ENCODE measurements at places on chromosomes 6 and 20.

DNA sequence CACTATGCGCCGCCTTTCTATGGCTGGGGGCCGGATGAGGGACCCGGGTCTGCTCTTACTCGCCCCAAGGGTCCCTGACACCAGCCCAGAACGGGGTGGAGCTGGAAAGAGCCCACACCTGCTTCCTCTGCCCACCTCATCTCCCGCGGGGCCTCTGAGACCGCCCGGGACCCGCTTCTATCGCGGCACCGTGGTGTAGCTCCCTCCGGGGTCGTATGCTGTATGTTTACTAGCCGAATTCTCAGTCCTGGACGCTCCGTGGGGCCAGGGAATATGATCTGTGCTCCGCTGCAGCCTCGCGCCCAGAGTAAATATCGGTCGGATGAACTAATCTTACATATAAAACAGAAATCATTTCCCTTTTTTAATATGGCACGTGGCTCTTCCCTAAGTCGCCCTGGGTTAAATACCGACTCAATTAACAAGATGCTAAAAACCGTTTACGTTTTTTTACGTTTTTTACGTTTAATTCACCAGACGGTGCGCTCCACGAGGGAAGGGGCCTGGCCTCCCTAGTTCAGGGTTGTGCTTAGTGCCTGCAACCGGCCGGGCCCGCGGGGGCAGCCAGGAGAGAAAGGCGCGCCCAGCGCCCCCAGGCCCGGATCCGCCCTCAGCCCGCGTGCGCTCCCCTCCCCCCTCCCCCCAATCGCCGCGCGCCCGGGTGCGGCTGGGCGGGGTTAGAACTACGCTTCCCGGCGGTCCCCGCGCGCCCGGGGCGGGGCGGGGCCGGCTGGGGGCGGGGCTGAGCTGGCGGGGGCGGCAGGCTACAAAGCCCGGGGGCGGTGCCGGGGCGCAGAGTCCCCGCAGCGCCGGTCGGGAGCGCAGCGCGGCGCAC is at the start of gene RBM38:
Gene RBM38, plus strand, starts transcription at position 793 of the 835 bp plus-strand sequence. CDS start 186 bp downstream, outside the sequence.
- peak; percentile 87 for DNase-seq

DNA sequence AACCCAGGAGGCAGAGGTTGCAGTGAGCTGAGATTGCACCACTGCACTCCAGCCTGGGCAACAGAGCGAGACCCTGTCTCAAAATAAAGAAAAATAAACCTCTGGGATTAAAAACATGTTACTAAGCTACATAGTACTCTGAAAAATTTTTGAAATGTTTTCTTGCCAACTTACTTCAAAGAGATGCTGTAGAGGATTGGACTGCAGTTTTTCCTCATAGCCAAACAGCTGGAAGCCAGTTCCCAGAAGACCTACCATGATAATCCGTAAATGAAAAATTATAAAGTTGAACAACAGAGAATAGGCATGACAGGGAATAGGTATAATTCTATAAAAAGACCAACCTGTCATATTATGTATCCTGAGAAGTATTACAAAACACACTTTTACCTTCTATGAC is 48.0 kb downstream of the RARS2 start:
- no peak for DNase-seq

DNA sequence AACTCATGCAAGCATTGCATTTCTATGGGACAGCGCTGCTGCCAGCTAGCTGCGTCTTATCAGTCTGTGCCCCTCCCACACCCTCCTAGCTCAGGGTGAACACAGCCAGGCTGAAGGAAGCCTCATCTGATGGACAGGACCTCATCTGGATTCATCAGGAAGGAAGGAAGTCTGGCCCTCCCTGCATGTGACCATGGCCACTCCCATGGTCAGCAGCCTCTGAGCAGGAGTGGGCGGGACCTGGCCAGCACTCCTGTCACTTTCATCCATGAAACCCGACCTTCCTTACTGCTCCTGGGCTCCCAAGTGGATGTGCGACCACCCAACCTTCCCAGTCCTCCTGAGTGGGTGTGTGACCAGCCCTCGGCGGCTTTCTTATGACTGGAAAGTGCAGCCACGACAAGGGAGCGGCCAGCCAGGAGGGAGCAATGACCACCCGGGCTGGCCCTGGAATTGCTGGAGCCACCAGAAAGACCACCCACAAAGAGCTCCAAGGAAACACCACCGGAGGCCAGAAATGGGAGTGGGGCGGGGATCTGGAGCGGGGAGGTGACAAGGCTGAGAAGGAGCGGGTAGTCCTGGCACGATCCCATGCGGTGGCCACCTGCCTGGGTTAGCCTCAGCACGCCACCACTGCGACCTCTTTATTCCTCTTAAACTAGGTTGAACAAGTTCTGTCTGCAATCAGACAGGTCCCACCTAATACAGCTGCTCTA is 241.2 kb downstream of the TTLL2 start:
- no peak for DNase-seq

DNA sequence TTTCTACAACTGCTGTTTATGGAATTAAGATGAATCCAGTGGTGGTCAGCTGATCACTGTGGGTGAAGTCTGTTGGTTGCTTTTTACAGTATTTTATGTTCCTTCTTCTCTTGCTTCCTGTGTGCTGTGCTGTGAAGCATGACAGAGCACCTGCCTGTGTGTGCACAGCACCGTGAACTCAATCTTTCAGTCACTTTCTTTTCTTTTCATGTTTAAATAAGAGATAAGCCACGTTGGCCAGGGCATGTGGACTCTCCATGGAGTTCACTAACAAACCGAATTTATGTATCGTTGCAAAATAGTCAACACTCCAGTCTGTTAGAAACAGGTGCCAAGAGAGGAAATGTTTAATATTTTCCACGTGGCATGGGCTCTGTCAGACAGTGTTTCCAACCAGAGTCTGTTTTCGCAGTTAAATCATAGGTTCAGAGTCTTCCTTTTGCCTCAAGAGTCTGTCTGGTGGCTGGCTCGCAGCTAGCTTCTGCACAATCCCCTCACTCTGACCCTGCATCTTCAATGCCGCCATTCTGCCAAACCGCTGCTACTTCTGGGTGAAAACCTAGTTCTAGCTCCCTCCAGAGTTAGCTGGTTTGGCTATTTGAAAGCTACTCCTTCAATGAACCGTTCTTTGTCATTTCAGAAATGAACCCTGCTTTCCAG is 73.2 kb downstream of the QRSL1 start:
- DNase-seq: no peak

GRCh38 chr20:63702751-63703470 is 4.9 kb downstream of the ARFRP1 start:
- no peak for DNase-seq

DNA sequence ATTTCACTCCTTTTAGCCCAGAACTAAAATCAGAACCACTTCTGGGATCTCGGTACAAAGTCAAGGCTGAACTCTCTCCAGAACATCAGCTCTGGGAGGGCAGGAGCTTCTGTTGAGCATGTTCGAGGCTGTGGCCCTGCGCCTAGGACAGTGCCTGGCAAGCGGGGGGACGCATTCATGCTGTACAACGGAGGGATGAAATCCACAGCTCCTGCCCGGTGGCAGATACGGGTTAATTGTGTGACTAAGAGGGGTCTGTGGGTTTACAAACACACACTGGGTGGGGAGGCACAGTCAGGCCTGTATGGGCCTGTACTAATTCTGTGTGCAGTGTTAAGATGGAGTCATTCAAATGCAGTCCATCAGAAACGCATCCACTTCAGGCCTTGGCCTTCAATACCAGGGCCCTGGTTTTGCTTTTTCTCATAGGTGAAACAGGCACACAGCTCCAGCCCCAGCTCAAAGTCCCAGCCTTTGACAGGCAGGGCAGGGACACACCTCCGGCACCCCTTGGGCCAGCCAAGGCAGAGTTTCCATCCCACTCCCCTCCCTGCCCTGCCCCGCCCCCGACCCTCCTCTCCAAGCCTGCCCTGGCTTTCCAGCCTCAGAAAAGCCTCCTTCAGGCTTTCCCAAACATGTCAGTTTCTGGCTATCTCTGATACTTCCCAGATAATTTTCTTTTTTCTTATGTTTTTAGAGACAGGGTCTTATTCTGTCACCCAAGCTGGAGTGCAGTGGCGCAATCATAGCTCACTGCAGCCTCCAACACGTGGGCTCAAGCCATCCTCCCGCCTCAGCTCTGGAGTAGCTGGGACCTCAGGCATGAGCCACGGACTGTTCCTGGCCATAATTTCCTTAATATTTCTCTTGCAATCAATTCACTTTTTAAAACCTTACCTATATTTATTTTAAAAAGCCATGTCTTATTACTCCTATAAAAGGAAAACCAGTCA is 109.8 kb downstream of the SULF2 start:
- no peak for DNase-seq

GRCh38 chr6:154509421-154510143 is 903 bp downstream of the CNKSR3 start:
- peak; percentile 29 for DNase-seq

- no peak for DNase-seq
Measured at GRCh38 chr20:774660-775057, 6.4 kb upstream of the SLC52A3 start.

- no peak for DNase-seq
Measured at GRCh38 chr6:47352194-47352920, 42.7 kb upstream of the TNFRSF21 start.

GRCh38 chr20:2103461-2104153 is 2.0 kb downstream of the STK35 start:
- DNase-seq: no peak

GRCh38 chr6:52360601-52361413 is 1.1 kb upstream of the PAQR8 start:
- no peak for DNase-seq

- DNase-seq: no peak
Measured at GRCh38 chr6:137811916-137812553, 55.0 kb upstream of the TNFAIP3 start.

DNA sequence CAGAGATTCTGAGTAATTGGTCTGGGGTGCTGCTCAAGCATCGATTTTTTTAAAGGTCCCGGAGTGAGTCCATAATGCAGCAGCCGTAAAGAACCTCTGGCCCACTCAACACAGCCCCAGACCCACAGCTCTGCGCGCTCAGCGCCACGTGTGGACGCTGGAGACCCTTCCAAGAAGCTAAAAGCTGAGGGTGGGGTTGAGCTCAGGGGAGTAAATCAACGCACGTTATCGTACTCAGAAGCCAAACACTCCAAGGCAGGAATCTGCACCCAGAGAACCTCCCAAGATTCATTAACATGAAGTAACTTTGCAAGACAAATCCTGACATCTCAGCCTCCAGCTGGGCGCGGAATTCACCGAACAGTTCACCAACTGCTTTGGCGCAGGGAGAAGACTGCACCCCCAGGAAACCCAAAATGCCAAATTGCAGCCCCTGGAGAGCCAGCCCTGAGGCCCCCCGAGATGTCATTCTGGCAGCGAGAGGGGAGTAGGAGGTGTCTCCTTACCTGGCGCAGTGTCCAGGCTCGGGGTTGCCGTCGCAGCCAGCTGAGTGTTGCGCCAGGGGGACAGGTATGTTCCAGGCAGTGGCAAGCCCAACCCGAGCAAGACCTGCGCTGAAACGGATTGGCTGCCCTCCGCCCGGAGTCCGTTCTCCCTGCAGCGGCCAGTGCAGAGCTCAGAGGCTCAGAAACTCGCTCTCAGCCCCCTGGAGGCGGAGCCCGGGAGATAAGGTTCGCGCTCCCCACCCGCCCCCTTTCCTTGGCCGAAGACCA is at the start of gene COL21A1:
Gene COL21A1, minus strand, starts transcription at position 700 of the 773 bp plus-strand sequence. CDS start 64,962 bp downstream, outside the sequence.
- no peak for DNase-seq

DNA sequence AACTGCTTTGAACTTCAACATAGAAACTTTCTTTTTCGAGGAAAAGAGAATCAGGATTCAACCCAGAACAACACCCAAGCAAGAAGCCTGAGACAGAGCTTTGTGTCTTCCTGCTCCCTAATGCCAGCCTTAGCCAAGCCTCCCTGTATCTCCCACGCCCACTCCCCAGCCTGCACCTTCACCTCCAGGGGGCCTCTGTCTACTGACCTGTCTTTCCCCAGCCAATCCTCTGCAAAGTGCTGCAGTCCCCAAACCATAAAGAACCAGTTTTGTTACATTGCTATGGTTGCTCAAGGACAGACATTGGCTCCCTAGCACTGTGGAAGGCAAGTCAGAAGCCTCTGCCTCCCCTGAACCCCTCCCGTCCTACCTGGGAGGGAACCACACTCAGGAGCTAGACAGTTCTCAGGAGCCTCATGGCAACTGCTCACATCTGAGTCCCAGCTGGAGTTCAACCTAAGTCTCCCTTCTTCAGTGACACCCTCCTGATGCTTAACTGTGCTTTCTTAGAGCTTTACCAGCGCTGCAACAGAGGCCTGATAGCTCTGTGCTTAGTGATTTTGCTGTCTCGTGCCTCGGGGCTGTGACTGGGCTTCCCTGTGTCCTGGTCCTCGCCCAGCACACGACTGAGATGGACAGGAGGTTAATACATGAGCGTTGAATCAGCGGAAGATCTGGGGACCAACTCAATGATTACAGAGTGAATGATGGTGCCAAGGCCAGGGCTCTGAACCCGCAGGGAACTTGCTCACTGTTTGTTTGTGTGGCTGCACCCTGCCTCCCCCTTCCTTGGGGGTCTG is 101.5 kb upstream of the DUSP22 start:
- peak; percentile 44 for DNase-seq

- no peak for DNase-seq
Measured at GRCh38 chr6:118296129-118296901, 251.8 kb upstream of the PLN start.

DNA sequence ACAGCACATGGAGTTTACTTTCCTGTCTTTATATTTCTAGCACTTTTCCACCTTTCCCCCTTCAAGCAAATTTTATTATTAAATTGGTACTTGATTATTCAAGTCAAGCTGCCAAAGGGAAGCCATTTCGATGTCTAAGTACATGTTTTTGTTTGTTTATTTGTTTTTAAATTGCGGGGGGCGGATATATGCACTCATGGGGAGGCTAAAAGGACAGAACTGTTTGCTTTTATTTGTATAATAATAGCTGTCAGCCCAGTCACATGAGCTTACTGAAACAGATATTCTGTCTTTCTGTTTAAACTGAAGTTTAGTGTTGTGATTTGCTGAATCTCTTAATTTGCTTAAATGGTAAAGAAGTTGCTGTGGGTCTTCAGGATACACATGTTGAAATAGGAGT is 49.6 kb upstream of the PLCG1 start:
- no peak for DNase-seq

DNA sequence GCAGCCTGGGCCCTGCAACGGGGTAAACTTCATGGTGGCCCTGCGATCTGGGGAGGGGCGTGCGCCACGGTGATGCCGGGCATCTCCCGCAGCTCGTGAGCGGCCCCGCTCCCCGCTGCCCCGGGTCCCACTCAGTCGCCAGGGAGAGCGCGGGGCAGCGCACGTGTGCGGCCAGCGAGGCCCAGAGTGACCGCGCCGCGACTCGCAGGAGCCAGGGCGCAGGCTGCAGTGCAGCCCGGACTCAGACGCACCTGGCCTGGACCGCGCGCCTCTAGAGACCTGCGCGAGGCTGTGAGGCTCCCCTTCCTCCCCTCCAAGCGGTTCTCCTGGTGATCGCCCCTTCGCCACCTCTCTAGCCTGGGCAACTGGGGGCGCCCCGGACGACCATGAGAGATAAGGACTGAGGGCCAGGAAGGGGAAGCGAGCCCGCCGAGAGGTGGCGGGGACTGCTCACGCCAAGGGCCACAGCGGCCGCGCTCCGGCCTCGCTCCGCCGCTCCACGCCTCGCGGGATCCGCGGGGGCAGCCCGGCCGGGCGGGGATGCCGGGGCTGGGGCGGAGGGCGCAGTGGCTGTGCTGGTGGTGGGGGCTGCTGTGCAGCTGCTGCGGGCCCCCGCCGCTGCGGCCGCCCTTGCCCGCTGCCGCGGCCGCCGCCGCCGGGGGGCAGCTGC is 652 bp downstream of the BMP6 start:
- DNase-seq: no peak

Data from stimulated activated CD8-positive, alpha-beta memory T cell treated with anti-CD3 and anti-CD28 coated beads, Interleukin-4, amount 100 ng/mL, for 48 hours (primary cell).